ENCODE measurements at places on chromosomes 16 and 17.

DNA sequence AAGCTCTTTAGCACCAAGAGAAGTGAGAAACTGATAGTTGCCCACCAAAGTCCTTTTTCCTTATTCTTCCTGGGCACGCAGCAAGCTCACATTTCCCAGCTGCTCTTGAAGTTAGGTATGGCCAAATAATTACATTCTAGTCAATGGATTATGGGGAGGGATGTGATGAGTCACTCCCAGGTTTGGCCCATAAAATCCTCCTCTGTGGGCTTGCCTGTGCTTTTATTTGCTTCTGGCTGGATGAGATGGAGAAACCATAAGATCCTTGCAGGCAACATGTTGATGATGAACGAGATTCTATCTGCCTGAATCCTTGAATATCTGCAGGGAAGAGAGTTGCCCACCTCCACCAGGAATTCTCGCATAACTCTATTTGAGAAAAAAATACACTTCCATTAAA is 568.3 kb upstream of the SALL1 start:
- no peak for DNase-seq

- no peak for DNase-seq
Observed at GRCh38 chr16:53695070-53695469, 8.6 kb downstream of the RPGRIP1L start.

DNA sequence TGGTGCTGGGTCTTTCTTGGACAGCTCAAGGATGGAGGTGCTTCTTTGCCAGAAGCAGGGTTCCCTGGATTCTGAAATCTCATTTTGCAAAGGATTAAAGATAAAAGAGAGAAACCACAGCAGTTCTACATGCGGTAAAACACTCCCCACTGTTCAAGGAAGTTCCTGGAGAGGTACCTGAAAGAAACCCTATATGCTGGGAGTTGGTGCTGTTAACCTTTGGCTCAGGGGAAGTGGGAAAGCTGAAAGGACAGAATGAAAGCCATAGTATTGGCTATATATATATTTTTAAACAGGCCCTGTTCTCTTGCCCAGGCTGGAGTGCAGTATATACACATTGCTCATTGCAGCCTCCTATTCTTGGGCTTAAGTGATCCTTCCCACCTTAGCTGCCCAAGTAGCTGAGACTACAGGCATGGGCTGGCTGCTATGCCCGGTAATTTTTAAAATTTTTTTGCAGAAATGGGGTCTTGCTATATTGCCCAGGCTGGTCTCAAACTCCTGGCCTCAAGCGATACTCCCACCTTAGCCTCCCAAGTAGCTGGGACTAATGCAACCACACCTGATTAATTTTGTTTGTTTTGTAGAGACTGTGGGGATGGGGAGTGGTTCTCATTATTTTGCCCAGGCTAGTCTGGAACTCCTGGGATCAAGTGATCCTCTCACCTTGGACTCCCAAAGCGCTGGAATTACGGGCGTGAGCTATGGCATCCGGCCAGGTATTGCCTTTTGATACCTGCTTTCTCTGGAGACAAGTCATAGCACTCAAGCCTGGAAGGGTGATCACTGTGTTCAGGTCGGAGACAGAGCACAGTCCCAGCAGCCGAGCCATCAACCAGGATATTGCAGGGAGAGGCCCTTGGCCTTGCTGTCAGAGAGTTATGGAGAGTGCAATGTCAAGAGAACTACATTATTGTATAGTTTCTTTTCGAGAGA is 55.2 kb downstream of the MSI2 start:
- DNase-seq, result peak; percentile 41

DNA sequence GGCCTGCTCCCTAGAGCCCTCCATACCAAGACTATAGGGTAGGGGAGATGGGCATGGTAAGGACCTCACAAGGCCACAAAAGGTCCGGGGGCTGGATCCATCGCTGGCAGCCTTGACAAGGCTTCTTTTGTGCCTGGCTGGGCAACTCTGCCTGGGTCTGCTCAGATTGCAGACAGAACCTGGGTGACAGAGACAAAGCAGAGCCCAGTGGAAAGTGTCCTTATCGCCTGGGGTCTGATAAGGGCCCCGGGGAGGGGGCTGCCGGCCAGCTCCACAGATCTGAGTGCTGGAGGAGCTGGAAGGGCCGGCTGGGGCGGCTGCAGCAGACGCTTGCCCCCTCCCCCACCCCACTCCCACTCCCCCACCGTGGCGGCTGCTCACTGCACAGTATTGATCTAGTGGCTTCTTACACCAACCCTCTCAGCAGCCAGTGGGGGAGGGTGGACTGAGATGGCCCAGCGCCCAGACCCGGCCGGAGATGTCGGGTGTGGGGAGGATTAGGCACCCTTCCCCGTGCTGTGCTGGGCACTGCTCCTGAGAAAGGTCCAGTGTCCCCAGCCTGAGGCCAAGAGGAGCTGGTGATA is 7.2 kb downstream of the MMP15 start:
- no peak for DNase-seq

- no peak for DNase-seq
Observed at GRCh38 chr16:24357511-24357910, 101.4 kb downstream of the CACNG3 start.

GRCh38 chr17:18323007-18323406 is 7.9 kb downstream of the SMCR8 start:
- DNase-seq, result no peak

DNA sequence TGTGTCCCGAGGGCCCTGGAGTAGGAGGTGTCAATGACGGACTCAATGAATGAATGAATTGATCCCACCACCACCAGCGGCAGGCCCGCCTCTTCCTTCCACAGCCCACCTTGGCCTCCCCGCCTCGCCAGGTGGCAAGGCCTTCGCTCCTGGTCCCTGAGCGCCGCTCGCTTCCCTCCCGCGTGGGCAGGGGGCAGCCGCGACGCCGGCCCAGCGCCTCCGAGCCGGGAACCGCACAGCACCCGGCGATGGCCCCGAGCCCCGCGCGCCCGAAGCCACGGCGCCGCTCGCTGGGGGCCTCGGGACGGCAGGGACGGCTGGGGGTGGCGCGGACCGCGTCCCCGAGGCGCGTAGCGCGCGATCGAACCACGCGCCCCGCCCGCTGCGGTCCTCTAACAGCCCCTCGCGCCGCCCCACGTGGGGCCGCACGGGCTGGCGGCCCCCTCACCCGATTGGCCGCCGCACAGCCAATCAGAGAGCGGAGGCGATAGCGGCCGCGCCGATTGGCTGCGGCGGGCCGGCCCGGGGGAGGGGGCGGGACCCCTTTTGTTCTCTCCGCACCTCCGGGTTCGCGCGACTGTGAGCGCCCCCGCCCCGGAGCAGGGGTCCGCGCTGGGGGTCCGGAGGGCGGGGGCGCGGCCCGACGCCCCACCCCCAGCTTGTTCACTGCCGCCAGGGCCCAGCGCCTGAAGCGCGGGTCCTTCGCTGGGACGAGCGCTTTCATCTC is 31.4 kb downstream of the ACTG1 start:
- DNase-seq, result peak; percentile 57

DNA sequence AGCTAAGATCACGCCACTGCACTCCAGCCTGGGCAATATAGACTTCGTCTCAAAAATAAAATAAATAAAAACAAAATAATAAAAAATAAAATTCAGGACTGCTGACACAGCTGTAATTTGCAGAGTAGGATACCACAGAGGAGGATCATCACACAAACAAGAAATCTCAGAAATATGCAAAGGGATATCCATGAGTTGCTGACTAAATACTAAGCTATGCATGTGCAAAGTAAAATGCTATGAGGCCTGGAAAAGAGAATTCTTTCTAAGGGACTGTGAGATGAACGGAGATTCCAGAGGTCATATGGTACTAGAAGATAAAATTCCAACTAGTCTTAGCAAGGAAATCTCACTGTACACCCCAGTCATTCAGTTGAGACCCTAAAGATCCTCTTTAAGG is 74.8 kb downstream of the SLC39A11 start:
- DNase-seq, result no peak

DNA sequence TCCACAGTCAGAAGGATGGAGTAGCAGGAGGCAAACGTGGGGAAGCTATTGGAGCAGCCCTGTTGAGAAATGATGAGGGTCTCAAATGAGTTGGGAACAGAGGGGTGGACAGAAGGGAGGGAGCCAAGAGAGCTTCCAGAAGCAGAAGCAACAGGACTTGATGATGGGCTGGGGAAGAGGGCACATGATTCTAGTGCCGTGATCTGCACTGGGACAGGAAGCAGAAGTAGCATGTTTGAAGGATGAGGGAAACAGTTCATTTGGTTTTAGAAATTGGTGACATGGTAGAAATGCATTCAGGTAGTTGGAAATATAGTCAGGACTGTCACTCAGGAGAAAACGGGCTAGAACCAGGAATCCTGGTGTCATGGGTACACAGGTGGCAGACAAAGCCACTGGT is 19.4 kb downstream of the EMP2 start:
- DNase-seq, result no peak

- no peak for DNase-seq
Observed at GRCh38 chr17:81534157-81535006, 6.2 kb downstream of the FSCN2 start.

DNA sequence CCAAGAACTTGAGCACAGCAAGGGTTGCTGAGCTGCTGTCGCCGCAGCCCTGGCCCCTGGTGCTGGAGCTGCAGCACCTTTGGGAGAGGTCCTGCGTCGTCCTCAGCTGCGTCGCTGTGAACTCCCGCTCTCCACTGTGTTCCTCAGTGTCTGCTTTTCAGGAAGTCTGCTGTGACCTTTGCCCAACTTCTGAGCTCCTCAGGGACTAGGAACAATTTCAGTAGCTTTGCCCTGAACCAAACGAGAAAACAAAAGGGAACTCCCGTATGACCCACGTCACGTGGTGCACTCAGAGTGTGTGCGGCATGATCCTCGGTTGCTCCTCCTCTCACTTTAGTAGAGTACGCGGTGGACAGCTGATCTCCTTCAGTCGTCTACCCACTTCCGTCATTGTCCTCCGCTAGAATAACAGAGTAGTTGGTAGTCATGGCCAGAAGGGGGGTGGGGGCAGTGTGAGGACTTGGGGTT is 44.2 kb downstream of the WDR45B start:
- DNase-seq, result no peak

DNA sequence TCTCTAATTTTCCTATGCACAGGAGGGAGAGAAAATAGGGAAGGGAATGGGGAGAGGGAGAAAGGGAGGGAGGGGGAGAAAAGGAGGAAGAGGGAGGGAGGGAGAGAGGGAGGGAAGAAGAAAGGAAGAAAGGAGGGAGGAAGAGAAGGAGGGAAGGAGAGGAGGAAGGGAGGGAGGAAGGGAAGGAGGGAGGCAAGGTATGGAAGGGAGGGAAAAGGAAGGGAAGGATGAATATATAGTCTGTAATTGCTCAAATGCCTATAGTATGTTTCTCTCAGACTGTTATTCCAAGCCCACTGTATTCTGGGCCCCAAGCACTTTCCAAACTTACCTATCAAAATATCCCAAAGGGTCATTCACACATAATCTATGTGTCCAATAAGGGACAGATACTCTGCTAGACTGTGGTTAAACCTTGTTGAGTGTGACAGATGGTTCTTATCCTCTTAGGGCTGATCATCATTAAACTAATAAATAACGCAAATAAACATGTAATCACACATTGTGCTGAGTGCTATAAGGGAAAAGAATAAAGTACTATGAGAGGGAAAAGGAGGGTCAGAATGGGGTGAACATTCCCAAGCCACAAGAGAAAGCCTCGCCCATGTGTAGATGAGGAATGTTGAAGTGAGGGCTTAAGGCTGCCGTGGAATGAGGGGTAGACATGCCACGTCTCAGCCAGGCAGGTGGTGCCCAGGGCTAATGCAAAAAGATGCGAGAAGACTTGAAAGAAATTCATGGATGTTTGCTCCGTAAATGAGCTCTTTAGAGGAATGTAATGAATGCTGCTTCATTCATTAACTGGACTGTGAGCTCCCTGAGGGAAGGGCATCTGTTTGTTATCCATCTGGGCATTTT is 30.6 kb downstream of the ASIC2 start:
- no peak for DNase-seq

DNA sequence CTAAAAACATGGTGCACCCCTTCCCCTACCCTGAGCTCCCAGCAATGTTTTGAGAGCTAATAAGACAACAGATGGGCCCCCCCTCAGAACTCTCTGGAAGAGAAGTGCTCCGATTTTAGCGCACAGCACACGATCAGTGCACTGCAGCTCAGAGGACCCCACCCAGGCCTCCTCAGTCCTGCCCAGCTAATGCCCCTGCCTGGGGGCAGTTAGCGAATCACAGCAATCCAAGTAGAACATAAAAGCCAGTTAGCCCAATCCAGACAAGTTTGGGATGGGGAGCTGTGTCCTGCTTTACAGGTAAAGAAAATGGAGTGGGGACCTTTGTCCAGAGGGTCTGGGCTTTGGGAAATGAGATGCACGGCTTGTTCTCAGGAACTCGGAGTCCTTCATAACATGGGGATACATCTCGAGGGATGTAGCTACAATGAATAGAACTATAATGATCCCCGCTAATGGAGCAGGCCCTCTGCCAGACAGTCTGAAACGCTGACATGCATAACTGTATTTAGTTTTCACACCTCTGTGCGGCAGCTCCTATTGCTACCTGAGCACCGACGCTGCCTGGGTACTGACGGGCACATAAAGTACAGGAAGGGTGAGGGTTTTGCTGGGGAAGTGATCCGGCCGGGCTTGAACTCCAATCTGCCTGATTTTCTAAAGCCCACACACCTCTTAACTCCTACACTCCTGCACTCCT is 29.7 kb upstream of the CDC42EP4 start:
- DNase-seq, result peak; percentile 59

DNA sequence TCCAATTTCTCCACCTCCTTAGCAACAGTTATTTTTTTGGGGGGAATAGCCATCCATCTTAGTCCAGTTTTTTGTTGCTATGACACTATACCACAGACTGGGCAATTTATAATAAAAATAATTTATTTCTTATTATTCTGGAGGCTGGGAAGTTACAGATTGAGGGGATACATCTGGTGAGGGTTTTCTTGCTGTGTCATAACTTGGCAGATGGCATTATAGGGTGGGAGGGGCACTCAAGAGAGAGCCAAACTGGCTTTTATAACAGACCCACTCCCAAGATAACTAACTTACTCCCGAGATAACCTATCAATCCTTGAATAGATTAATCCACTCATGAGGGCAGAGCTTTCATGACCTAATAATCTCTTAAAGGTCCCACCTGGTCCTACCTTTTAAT is 84.2 kb downstream of the ABCA8 start:
- DNase-seq, result no peak

GRCh38 chr16:68499006-68499405 is 40.1 kb upstream of the ZFP90 start:
- DNase-seq, result peak; percentile 91

DNA sequence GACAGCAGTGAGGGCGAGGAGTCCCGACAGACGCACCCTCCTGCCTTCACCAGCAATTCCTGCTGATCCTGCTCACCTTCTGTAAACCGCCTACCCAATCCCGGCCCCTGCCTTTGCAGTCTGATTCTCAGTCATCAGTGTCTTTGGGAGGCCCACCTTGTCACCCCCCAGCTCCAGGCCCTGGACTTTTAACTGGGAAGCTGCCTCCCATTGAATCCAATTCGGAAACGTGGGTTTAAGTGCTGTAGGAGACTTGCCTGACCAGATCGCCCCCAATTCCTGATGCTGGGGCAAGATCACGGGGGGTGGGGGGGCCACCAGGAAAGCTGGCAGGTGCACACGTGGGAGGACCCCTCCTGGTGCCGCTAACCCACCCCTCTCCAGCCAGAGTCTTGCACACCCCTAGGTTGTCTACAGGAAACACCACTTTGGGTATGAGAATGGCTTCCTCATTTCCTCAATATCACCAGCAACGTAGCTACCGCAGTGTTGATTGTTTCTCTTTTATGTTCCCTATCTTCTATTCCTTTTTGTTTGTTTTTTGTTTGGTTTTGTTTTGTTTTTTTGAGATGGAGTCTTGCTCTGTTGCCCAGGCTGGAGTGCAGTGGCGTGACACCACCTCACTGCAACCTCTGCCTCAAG is 46.6 kb upstream of the CMIP start:
- DNase-seq, result no peak

- DNase-seq, result no peak
Observed at GRCh38 chr17:50388728-50389127, 8.6 kb downstream of the LRRC59 start.

GRCh38 chr17:78532311-78532710 is 44.9 kb downstream of the DNAH17 start:
- no peak for DNase-seq
